GM10248 (cell line): ENCODE measurements at places on chromosomes 4 and X.

- DNase-seq: no peak
These were observed 199.9 kb downstream of the ENOX2 start for GRCh38 chrX:130702867-130703707.

- no peak for DNase-seq
These were observed 127.2 kb upstream of the FRMPD4 start for GRCh38 chrX:12011075-12011474.

DNA sequence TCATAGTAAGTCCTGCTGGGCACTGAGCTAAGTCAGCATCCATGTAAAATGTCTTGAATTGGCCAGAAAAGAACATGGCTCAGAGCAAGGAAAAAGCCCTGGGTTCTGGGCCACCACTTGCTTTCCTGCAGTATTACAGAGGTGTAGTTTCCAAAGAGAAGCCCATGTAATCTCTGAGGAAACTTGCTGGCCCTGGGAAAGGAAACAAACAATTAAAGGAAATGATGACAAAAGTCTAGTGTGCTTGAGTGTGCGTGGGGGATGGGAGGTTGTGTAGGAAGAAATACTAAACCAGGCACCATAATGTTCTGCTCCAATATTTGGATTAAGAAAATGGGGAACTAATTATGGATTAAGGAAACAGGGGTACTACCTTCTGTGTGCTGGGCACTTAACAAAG is 39.5 kb upstream of the SMIM10L2A start:
- no peak for DNase-seq

- DNase-seq: no peak
These were observed 55.3 kb downstream of the PALLD start for GRCh38 chr4:168551945-168552695.

- DNase-seq: no peak
These were observed 129.1 kb downstream of the EGF start for GRCh38 chr4:110041735-110042134.

DNA sequence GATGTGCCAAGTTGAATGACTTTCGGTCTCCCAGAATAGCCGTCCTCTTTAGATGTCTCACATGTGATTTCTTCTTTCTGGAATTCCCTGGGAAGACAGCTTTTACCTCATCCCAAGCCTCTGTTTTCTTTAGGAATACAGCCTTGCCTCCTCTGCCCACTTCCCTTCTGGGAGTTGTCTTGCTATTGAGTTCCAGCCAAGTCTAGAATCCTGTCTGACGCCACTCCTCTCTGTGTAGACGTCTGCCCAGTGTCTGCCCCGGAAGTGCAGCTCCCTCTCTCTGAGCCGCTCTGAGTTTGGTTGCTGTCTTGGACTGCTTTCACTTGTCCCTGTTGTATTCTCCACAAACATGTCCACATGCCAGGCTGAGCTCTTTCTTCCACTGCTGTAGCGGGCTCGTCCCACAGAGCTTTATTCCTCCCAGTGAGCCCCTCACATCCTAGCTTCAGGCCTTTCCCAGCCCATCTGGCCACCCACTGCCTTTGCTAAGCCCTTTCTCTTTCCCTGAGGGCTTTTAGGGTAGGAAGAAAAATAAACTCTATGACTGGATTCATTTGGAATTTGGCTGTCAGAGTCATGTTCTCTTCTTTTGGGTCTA is 9.0 kb upstream of the IGFBP7 start:
- DNase-seq: no peak

GRCh38 chr4:9792381-9792780 is 10.9 kb downstream of the DRD5 start:
- no peak for DNase-seq

GRCh38 chr4:126558596-126558995 is 1074.2 kb upstream of the INTU start:
- DNase-seq: no peak

DNA sequence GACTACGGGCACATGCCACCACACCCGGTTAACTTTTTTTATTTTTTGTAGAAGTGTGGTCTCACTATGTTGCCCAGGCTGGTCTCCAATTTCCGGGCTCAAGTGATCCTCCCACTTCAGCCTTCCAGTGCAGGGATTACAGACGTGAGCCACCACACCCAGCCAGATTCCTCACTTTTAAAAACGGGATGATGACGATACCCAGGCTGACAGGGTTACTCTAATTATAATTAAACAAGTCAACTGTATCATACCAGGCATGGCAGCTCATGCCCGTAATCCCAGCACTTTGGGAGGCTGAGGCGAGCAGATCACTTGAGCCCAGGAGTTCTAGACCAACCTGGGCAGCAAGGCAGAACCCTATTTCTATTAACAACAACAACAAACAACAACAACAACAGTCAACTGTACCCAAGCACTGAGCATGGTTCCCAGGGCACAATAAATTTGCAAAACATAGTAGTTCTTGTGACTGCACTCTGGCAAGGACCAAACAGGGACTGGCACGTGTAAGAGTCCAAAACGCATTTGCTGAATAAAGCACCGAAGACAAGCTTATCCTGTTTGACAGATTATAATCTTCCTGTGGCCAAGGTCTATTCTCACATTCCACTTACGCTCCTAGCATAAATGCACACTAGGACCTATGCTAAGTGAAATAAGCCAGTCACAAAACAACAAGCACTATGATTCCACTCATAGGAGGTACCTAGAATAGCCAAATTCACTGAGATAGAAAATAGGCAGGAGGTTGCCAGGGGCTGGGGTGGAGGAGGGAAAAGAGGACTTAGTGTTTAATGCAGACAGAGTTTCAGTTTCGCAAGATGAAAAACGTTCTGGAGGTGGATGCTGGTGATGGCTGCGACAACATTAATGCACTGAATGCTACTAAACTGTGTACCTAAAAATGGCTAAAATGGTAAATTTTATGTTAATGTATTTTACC is 77.5 kb downstream of the IRF2 start:
- DNase-seq: no peak

DNA sequence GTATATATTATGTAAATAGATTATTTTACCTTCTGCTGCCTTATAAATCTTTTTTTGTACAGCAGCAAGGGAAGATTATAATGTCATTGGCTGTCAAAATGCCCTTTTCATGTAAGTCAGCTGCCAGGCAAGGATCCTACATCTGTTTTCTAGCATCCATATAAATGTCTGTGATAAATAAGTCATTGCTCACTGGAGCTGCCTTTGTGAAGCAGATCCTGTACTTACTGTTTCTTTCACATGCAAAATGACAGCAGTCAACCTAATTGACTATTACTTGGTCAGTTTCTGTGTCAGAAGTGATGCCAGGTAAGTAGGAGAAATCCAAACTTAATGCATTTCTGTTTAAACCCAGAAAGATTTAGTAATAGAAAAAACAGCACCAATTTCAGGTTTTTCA is 620.7 kb downstream of the RPA4 start:
- no peak for DNase-seq

DNA sequence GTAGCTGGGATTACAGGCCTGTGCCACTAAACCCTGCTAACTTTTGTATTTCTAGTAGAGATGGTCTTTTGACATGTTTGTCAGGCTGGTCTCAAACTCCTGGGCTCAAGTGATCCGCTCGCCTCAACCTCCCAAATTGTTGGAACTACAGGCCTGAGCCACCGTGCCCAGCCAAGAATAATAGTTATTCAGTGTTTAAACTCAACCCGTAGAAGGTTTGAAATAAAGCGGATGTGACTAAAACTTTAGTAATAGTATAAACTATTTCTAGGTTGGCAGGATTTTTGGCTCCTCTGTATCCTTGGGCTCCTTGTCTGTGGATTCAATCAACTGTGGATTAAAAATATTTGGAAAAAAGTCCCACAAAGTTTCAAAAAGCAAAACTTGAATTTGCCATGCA is 37.8 kb downstream of the PCDH10 start:
- no peak for DNase-seq

DNA sequence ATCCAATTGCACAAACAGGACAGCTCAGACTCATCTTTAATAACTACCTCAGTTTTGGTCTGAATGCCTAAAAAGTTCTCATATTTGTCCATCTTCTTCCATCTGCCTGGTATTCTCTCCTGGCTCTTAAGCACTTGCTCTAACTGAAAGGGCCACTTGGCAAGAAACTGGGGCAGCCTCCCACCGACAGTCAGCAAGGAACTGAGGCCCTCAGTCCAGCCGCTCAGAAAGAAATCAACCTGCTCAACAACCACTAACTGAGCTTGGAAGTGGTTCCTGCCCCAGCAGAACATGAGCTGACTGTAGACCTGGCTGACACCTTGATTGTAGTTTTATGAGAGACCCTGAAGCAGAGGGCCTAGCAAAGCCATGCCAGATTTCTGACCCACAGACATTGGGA is 84.4 kb downstream of the PPEF2 start:
- no peak for DNase-seq

GRCh38 chr4:140315019-140315418 is 58.4 kb upstream of the SCOC start:
- no peak for DNase-seq

- no peak for DNase-seq
These were observed 751 bp upstream of the RGS12 start for GRCh38 chr4:3291969-3292570.

DNA sequence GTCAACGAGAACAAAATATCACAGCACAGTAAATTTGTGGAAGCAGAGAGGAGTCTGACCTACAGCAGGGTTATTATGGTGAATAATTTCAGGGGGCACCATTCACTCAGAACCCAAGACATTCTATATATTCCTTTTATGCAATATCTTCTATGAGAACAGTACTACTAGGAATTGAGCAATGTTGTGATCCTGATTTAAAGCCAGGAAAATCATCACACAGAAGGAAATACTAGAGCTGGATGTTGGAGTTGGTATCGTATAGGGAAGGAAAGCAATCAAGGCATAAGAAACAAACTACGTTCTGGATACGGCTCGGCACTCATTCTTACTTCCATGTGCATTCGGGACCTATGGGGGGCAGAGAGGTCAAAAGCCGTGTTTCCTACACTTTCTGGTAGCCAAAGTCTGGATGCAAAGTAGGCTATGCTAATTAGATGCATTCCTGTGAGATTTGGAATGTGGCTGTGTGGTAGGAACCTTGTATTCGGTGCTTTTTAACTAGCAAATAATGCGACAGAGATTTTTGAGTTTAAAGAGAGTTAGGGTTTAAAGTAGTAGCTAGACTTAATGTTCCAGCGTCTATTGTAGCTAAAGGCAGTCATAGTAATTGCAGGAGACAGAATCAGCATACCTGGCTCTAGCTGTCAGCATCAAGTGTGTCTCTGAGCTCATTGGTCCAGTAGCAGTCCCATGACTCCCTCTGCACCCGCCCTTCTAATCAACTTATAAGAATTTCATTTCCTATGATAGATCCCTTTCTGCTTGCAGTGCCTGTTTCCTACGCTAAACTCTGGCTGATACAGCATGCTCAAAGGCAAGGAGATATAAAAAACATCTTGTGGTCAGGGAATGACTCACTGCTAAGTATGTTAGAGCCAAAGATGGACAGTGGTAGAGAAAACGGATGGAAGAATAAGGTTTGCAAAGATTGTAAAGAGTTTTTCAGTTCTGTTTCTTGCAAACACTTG is 43.3 kb upstream of the PDGFC start:
- DNase-seq: no peak

GRCh38 chr4:74087481-74087880 is 11.5 kb downstream of the CXCL2 start:
- DNase-seq: no peak

DNA sequence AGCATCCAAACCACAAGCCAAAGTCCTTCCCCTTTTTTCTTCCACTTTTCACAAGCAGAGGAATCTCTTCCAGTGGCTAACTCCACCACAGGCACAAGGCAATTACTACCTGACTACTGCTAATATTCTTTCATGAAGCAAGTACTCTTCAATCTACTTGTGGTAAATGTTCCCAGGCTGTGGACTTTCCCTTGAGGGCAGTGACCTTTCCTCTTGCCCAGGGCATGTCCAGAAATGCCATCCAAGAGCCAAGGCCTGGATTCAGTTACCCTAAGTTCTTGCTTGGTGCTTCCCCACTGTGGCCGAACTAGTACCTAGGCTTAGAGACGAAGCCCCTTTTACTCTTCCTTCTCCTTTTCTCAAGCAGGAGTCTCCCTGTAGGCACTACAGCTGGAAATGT is 400.7 kb downstream of the DCAF12L2 start:
- DNase-seq: no peak

- DNase-seq: no peak
These were observed 4.0 kb downstream of the DIPK2B start for GRCh38 chrX:45196701-45197100.

- DNase-seq: no peak
These were observed 6.9 kb downstream of the SORCS2 start for GRCh38 chr4:7199129-7199725.

DNA sequence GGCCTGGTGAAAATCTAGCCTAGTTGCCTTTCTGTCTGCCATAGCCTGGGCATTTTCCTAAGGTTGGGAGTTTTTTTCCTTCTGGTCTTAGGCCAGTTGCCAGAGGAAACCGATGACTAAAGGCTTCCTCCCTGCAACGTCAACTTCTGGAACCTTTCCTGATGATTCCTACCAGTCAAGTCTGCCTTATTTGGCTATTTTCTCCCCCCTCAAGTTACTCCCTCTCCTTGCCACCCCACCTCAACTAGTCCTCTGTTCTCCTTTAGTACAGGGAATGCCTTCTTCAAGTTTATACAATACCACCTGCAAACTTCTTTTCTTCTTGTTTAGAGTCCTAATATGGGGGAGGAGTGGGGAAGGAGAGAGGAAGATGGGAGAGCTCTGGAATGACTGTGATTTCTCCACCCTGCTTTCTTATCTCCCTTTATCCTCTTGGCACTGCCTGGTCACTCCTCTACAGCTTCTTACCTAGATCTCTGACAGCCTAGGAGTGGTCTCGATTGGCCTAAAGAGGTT is 10.6 kb downstream of the MSN start:
- no peak for DNase-seq

DNA sequence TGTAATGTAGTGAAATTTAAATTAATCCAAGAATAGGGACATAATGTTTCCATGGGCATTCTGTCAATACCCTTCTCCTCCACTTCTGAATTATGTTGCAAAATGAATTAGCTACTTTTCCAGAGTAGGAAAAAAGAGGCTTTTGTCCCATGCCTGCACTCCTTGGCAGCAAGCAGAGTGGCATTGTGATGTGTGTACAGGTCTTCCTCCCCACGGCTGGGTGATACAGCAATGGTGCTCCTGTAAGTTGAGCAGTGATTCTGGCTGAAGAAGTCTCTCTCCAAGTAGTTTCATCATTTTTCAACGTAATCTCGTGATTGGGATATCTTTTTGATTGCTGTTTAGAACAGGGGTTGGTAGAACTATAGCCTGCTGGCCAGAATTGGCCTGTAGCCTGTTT is 59.9 kb downstream of the KIT start:
- DNase-seq: no peak

GRCh38 chr4:55369968-55370367 is 23.9 kb downstream of the SRD5A3 start:
- DNase-seq: no peak
